ENCODE measurements at places on chromosomes 3 and 15.

DNA sequence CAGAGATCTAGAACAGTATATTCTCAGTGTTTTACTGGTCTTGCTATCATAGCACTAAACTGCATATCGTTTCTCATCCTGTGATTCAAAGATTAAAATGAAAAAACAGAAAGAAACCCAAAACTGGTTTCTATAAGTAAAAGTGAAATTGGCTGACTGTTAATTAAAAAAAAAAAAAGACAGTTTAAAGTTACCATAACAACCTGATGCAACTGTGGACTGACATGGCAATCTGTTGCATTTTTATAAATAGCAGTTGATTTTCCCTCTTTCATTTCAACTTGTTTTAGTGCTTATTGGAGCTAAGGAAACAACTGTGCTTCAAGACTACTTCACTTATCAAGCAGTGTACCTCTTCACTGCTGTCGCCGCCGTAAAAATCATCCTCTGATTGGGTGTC lies 186.6 kb downstream of the CFAP20DC start:
- DNase-seq: no peak

- DNase-seq: no peak
Measured at GRCh38 chr3:24944805-24945520, 450.3 kb upstream of the THRB start.

DNA sequence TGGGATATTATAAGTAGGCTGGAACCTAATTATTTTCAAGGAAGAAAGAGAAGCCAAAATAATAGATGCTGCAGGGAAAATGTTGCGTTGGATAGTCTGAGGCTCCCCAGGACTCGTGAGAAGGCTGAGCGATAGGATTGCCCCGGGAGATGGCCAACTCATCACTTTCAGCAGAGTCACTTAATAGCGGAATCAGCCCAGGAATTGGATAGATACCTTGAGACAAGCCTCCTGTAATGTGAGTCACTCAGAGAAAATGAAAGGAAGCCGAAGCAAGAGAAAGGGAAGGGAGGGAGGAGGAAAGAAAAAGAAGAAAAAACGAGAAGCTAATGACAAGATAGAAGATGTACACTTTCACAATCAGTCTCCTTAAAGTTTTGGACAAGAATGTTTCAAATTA lies 94.3 kb downstream of the SQOR start:
- no peak for DNase-seq

- DNase-seq: no peak
Measured at GRCh38 chr3:11810276-11810675, 36.4 kb downstream of the TAMM41 start.

GRCh38 chr3:183815563-183815940 lies 9.8 kb downstream of the MAP6D1 start:
- no peak for DNase-seq

Measured in memory B cell (primary cell).